ENCODE measurements at places on chromosomes 12 and 14.

- DNase-seq = no peak
These were observed 869.2 kb downstream of the TMEM121 start for GRCh38 chr14:106395456-106396050.

GRCh38 chr12:57609101-57609780, 2.0 kb upstream of the ARHGEF25 start:
- DNase-seq = no peak

- no peak for DNase-seq
These were observed 185.8 kb upstream of the FKBP4 start for GRCh38 chr12:2609020-2609419.

DNA sequence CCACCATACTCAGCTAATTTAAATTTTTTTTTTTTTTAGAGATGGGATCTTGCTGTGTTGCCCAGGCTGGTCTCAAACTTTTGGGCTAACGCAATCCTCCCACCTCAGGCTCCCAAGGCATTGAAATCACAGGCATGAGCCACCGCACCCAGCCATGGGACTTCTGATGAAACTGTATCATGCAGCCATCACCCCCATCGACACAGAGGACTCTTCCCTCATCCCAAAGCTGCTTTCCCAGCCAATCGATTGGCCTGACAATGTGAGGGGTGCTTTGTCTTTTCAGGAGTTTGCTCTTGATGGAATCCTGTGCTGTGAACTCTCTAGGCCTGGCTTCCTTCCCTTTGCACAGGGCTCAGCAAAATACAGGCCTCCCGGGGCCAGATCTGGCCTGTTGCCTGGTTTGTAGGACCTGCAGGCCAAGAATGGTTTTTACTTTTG, 59.6 kb upstream of the NCOR2 start:
- DNase-seq = no peak

DNA sequence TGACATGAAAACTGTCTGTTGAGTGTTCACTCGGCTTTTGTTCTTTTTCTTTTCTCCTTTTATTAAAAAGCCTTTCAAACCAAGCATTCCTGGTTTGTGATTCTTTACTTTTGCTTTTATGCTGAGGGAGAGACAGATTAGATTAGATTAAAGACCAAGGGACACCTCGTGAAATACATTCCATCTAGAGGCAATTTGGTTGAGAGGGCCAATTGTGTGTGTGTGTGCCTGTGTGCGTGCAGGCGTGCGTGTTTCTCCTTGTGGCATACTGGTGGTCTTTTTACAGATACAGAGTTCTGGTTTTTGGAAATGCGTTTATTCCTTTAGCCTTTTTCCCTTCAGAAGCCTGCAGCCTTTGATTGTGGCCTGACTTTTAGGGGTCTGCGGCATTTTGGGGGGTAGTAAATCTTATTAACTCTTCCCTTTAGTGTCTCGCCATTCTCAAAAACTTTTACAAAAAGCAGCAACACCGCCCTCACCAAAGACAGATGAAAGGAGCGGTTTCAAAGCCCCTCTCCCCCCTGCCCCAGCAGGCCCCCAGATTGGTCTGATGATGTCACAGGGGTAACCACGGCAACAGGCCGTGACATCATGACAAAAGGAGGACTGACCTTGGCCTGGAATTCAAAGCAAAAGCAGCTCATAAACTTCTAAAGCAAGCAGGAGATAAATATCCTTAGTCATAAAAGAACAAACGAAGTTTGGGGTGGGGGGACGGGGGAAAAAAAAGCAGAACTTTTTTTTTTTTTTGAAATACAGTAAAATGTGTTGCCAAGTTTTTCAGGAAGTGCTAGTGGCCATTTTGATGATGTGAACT, 84.1 kb upstream of the TBX3 start:
- no peak for DNase-seq

GRCh38 chr12:74285773-74286172, 251.9 kb upstream of the ATXN7L3B start:
- no peak for DNase-seq

DNA sequence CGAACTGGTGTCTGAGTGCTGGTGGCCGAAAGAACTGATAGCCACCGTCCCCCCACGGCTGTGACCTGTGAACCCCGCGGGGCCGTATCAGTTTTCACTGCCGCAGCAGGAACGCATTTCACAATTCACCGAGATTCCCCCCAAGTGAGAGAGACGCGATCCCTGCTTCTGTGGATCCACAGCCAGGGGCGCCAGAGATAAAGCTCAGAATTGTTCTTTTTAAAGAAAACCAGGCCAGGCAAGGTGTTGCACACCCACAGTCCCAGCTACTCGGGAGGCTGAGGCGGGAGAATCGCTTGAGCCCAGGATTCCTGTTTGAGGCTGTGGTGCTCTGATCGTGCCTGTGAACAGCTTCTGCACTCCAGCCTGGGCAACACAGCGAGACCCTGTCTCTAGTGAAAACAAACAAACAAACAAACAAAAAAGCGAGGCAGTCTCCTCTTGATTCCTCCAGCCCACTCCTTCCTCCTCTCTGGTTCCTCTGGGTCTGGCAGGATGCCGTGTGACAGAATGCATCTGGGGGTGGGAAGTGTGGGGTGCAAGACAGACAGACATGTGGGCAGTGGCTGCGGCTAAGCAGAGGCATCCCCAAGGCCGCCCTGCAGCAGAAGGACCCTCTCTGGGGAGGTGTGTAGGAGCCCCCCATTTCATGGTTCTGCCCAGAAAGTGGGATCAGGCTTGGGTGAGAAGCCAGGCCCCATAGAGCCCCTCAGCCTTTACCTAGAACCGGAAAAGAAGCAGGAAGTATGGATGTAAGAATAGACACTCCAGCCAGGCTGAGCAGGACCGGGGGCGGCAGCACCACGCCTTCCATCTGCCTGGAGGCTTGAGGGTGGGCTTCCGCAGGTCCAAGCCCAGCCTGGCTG, 39.2 kb upstream of the PPP1R13B start:
- DNase-seq = no peak

GRCh38 chr12:117038023-117038680, 61.1 kb downstream of the TESC start:
- DNase-seq = no peak
